ENCODE measurements at places on chromosomes 16 and 17. TPM values are rescaled to one million over a fixed set of nuclear protein-coding genes. Genes with fewer than 3 reads are reported as not detected.

Gene SLFN13
- total RNA-seq = 20.8 TPM

Gene DDX19B
- 53.1 TPM for total RNA-seq

Gene CMTM1
- not detected for total RNA-seq

Gene EVI2A
- 16.1 TPM for total RNA-seq

Gene CCDC144A
- total RNA-seq = 31.5 TPM

Gene KRTAP16-1
- not detected for total RNA-seq
